ENCODE measurements at places on chromosomes 13 and 19. TPM values are rescaled to one million over a fixed set of nuclear protein-coding genes. Genes with fewer than 3 reads are reported as not detected.

- no peak overlapping the region for H3K27ac ChIP-seq
- H3K27me3 ChIP-seq: no peaks in the 10 kb centered on the region
- H3K4me3 ChIP-seq: no peak overlapping the region
- H3K4me1 ChIP-seq: no peaks in the 10 kb centered on the region
- no peak for DNase-seq
- no peaks in the 10 kb centered on the region for H3K36me3 ChIP-seq
Observed at GRCh38 chr13:43364210-43365038, 341.0 kb downstream of the DNAJC15 start.

DNA sequence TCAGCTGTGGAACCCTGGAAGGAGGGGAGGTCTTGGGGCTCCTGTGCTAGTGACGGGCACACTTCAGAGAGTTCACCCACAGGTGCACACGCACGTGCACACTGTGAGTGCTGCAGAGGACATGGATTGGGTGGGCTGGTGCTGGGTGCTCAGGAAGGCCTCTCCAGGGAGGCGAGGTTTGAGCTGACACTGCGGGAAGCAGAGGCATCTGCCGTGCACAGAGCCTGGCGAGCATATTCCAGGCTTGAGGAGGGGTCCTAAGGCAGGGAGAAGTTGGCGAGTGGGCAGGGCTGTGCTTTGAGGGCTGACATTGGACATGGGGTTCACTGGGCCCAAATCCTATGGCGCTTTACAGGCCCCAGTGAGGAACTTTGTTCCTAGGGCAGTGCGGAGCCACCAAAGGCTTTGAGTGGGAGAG, 25.6 kb downstream of the CCDC8 start:
- no peak overlapping the region for H3K4me3 ChIP-seq
- H3K36me3 ChIP-seq: peaks cover 100% of the 10 kb centered on the region
- H3K27me3 ChIP-seq: no peaks in the 10 kb centered on the region
- H3K4me1 ChIP-seq: no peaks in the 10 kb centered on the region

Gene FBXW9
- total RNA-seq: 13.0 TPM

DNA sequence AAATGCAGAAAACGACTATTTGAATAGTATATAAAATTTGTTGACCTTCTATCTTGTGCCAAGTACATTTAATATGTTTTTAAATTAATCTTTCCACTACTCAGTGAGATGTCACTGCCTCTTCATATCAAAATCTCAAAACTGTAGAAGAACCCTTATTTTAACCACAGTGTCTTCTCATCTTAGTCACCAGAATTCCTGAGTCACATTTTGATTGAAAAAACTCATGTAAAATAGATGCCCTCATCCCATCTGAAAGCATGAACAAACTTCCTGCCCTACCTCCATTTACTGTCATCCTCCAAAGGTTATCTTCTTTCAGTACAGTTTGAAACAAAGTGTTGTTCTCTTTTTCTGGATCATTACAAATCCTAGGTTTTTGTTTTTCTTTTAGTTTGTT, 1215.4 kb downstream of the PCDH9 start:
- no peaks in the 10 kb centered on the region for H3K27me3 ChIP-seq
- no peaks in the 10 kb centered on the region for H3K36me3 ChIP-seq
- DNase-seq: no peak
- H3K4me1 ChIP-seq: no peaks in the 10 kb centered on the region
- H3K27ac ChIP-seq: no peak overlapping the region
- no peak overlapping the region for H3K4me3 ChIP-seq

DNA sequence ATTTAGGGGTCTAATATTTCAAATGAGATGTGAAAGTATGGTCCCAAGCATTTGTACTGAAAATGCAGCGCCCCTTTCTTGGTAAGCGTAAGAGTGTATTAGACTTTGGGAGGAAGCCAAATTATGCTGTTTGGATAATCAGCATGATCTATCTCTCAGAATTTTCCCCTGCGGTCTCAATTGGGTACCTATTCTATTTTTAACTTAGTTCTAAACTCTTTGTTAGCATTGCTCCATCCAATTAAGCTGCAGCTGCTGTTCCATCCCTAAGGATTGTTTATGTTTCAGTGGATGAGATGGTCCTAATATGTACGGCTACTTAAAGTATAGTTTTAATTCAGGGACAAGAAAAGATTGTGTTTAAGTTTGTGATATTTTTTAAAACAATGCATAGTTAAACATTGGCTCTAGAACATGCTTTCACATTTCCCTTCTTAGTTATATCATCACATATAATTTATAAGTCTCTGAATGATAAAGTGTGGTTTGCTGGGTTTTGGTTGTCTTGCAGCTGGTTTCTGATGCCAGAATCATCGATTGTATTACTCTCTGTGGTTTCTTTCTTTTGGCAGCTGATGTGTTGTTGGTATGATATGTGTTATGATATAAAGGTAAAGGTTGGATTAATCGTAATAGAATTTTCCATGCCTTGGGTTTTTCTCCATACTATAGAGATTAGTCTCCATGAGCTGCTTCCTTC, 15.0 kb downstream of the POLR1D start:
- H3K27ac ChIP-seq: peak overlapping the region; percentile 85
- peaks cover 97% of the 10 kb centered on the region for H3K4me1 ChIP-seq
- no peaks in the 10 kb centered on the region for H3K36me3 ChIP-seq
- no peak for DNase-seq
- no peaks in the 10 kb centered on the region for H3K27me3 ChIP-seq

DNA sequence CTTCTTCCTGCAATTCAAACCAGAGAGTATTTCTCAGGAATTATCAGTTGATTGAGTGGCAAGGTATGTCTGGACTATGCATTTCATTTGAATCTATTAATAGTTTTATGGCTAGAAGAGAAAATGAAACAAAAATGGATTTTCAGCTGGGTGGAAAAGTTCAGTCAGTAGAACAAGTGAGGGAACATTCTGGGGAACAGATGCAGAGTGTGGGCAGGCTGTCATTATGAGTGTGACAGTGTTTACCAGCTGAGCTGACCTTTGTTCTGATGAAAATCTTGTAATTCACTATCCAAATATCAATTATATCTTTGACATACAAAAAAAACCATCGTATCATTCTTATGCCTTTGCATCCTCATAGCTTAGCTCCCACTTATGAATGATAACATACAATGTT, 2.6 kb upstream of the CLC start:
- H3K36me3 ChIP-seq: no peaks in the 10 kb centered on the region
- DNase-seq: no peak
- H3K27me3 ChIP-seq: peaks cover 15% of the 10 kb centered on the region
- H3K27ac ChIP-seq: no peak overlapping the region

DNA sequence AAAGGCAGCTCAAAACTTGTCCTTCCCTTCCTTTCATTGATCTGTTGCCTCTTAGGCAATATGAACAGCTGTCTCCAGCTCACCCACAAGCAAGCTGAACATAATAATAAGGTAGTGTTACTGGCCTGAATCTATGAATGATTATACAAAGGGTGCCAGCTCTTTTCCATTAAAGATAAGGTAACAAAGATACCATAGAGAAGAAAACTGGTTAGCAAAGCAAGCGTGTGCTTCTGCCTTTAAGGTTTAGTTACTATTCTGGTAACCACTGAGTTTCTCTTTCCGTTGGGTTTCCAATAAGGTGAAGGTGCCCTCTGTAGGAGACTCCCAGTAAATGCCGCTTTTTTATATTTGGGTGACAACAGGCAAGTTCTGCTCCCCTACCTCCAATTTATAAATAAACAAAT, 12.1 kb upstream of the DACH1 start:
- peaks cover 9% of the 10 kb centered on the region for H3K4me1 ChIP-seq
- no peaks in the 10 kb centered on the region for H3K36me3 ChIP-seq
- H3K27ac ChIP-seq: no peak overlapping the region
- no peak for DNase-seq
- peak overlapping the region; percentile 39 for H3K4me3 ChIP-seq
- no peaks in the 10 kb centered on the region for H3K27me3 ChIP-seq

- DNase-seq: no peak
- H3K36me3 ChIP-seq: no peaks in the 10 kb centered on the region
- no peaks in the 10 kb centered on the region for H3K4me1 ChIP-seq
- H3K27ac ChIP-seq: no peak overlapping the region
- H3K27me3 ChIP-seq: peaks cover 74% of the 10 kb centered on the region
- H3K4me3 ChIP-seq: no peak overlapping the region
Observed at GRCh38 chr13:99993660-99994637, 12.4 kb downstream of the ZIC2 start.

Gene CAPNS1
- total RNA-seq: 284 TPM

GRCh38 chr13:46743191-46743590, 53.8 kb downstream of the ESD start:
- DNase-seq: no peak
- H3K27ac ChIP-seq: no peak overlapping the region
- no peak overlapping the region for H3K4me3 ChIP-seq
- H3K36me3 ChIP-seq: peaks cover 82% of the 10 kb centered on the region
- no peaks in the 10 kb centered on the region for H3K4me1 ChIP-seq

DNA sequence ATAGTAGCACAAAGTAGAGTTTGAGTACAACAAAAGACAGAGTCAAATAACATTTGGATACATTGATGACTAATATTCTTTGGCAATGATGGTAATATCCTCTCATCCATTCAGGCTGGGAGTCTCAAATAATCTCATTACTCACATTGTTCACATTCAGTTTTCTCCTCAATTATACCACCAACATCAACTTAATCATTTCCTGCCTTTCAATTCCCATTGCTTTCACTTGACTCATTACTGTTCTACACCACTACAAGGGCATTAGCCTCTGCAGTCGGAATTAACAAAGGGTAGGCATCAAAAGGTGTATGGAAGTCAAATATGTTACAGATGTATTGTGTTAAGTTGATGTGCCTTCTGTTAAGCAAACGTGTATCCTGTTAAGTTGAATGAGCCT, 518.4 kb upstream of the SLITRK1 start:
- DNase-seq: no peak
- H3K4me1 ChIP-seq: no peaks in the 10 kb centered on the region
- no peak overlapping the region for H3K4me3 ChIP-seq
- H3K27me3 ChIP-seq: no peaks in the 10 kb centered on the region
- H3K27ac ChIP-seq: no peak overlapping the region
- H3K36me3 ChIP-seq: no peaks in the 10 kb centered on the region

Gene VSTM1
- not detected for total RNA-seq
